Hematopoietic multipotent progenitor cell (in vitro differentiated cells): ENCODE measurements at places on chromosomes 1 and 21. TPM values are rescaled to one million over a fixed set of nuclear protein-coding genes. Genes with fewer than 3 reads are reported as not detected.
A peak's percentile ranks its signal among the peaks of the same experiment; 100 is the strongest.

DNA sequence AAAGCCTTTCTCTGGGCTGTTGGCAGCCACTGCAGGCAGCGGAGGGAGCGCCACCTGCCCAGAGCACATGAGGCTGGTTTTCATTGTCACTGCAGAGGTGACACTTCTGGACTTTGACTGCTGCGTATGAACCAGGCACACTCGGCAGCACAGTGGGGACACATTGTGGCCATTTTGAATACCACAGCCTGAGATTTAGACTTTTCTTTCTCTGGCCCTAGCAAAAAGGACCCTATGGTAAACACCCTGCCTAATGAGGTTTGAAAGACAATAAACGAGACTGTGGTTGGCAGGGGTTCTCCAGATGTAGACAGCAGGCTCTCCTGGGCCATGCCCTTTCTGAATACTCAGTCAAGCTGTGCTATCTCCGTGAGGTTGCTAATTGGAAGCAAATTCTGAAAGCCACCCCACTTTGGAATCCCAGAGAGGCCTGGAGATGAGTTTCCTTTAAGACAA, 12.0 kb upstream of the KCNE2 start:
- peak; percentile 79 for DNase-seq

DNA sequence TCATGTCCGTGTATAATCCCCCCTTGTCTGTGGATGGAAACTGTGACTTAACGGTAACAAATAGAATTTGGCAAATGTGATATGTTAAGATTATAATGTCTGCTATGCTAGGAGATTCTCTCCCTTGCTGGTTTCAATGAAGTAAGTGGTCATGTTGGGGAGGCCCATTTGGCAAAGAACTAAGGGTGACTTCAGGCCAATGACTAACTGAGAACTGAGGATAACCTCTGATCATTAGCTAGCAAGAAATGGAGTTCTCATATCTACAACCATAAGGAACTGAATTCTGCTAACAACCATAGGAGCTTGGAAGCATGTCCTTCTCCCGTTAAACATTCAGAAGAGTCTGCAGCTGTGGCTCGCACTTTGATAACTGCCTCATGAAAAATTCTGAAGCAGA, 2.3 kb downstream of the IFI44L start:
- DNase-seq, result no peak

GRCh38 chr1:190477762-190478148, at the start of gene BRINP3:
Gene BRINP3 (minus strand): TSS chr1:190477864.
- no peak for DNase-seq

DNA sequence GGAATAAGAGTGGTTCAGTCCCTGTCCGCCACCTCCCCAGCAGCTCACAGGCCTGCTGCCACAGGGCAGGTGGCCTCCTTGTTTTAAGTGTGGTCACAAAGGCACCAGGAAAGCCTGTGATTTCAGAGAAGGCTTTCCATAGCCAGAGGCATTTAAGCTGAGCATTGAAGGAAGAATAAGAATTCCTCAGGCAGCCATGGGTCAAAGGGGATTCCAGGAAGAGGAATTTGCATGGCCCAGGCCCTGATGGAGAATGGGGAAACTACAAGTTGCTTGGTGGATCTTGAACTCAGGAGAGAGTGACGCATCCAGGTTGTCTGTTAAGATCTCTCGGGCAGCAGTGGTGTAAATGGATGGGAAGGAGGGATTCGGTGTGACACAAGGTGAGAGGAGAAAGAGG, 66.7 kb downstream of the KLHDC7A start:
- DNase-seq, result no peak

DNA sequence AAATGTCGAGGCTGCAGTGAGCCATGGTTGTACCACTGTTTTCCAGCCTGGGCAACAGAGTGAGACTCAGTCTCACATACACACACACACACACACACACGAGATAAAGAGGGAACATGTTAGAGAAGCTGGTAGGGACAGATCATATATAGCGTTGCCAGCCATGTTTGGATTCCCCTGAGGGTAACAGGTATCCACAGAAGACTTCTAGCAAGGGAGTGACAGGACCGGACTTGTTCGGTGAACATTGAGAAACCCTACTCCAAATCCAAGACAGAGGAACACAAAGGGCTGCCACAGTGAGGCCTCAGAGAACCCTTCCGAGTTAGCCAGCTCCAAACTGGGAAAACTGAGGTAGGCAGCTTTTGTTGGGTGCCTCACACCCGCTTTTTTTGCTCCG, 3.7 kb upstream of the SARS1 start:
- no peak for DNase-seq

- no peak for DNase-seq
Observed at GRCh38 chr1:218617986-218618385, 272.9 kb downstream of the TGFB2 start.

DNA sequence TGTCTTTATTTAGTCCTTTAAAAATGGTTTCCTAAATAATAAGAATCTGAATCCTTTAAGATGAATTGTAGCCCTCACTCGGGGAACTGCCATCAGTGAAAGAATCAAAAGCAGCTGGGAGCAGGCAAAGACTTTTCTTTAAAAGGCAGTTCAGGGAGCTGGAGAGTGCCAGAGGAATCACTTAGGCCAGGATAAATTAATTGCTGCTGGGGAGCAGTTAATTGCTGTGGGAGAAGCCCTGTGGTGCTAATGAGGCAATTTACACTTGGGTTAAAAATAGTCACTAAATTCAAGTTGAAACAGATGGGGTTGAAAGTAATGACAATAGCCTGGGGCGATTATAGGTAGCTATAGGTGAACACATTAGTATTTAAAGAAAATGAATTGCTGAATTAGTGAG, 38.7 kb upstream of the COL24A1 start:
- DNase-seq, result no peak

- DNase-seq, result no peak
Observed at GRCh38 chr1:41340655-41341364, 20.4 kb upstream of the FOXO6 start.

DNA sequence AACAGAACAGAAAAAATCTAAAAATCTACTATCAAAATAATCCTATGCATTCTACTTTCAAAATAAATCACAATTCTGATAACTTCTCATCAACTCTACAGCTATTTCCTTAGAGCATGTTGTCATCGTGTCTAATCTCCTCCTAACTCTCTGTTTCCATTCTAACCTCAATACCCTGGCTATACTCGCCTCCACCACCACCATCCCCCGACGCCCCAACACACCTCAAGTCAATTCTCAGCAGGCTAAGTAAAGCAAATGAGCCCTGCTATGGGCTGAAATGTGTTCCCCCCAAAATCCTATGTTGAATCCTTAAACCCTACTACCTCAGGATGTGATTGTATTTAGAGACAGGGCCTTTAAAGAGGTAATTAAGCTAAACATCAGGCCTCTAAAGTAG, 34.6 kb downstream of the NRDC start:
- no peak for DNase-seq

- DNase-seq, result peak; percentile 1
Observed at GRCh38 chr21:30268608-30269197, 14.0 kb downstream of the KRTAP24-1 start.

DNA sequence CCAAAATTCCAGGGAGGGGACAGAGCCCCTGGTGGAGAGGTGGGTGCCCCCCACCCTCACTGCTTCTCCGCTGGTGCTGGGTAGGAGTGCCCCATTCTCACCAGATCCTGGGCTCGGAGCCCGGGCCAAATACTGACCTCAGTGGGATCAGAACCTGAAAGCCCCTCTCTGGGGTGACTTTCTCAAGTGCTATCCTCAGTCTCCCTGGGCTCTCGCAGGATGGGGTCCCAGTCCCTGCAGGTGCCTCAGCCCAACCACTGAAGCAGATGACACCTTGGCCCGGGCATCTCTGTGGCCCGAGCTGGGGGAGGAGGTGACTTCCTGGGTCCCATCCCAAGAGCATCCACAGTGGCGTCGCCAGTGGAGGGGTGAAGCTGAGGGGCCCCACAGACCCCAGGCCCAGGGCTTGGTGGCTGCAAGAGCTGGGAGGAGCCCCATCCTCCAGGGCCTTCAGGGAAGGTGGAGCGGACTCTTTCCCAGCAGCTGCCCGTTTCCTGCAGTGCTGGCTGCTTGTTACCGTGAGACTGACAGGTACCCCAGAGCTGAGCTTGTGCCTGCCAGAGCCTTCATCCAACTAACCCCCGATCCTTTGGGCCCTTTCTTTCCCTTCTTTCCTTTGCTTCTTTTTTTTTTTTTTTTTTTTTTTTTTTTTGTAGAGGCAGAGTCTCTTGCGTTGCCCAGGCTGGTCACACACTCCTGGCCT, 3.9 kb upstream of the FNDC10 start:
- no peak for DNase-seq

NOTCH2 gene
- 119 TPM for total RNA-seq

DNA sequence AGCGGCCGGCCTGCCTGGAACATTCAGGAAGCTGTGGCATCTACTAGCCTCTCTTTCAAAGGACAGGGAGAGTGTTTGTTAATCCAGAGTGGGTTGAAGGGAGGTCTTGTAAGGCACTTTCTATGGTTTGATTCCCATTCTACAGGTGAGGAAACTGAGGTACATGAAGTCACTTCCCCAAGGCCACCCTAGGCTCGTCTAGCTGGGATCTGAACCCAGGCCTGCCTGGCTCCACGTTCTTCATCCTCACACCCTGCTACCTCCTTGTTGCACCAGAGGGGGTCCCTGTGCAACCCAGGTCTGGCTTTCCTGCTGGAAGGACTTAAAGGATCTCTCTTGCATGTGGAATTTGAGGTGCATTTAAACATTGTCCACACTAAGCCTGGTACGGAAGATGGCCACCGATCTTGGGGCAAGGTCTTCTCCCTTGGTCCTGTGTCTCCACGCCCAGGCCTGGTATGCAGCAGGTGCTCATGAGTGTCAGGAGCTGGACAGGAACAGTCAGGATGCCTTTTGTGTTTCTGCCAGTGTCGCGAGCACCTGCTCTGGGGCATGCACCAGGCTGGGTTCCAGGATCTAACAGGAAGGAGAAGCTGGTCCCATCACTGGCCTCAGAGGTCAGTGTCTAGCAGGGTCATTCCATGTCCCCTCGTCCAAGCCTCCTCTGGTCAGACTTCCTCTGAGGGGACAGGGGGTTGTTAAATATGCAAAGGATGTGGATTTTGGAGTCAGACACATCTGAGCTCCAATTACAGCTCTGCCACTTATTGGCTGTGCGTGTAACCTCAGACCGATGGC, 103.2 kb upstream of the RUNX3 start:
- no peak for DNase-seq
